Calu3 (cell line): ENCODE measurements at places on chromosomes 7 and 10. TPM values are rescaled to one million over a fixed set of nuclear protein-coding genes. Genes with fewer than 3 reads are reported as not detected.
A peak's percentile ranks its signal among the peaks of the same experiment; 100 is the strongest.

DNA sequence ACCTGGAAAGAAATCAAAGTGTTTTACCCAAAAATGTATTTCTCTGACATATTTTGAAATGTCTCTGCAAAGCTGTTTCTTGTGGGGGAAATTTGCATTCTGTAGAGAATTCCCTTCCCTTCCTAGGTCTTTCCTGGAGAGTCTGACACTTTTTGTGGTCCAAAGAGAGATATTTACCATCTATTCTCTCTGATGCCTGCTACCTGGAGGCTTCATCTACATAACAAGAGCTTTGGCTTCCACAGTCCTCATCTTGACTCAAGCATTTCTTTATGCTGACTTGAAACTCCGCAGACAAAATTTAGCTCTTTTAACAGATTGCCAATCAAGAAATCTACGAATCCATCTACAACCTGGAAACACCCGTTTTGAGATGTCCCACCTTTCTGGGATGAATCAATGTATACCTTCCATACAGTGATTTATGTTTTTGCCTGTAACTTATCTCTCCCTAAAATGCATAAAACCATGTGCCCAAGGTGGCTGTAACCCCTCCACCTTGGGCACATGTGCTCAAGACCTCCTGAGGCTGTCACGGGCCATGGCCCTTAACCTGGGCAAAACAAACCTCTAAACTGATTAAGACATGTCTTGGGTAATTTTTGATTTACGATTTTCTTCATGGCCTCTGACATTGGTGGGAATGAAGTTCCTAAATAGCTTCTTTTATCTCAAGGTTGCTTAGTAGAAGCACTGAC is 334.7 kb downstream of the GALNT17 start:
- H3K4me1 ChIP-seq: no peaks in the 10 kb centered on the region
- no peak for DNase-seq
- no peaks in the 10 kb centered on the region for H3K27me3 ChIP-seq

GRCh38 chr10:26457088-26457487 is 18.9 kb downstream of the APBB1IP start:
- no peak for DNase-seq
- no peak overlapping the region for H3K27ac ChIP-seq
- H3K4me1 ChIP-seq: no peaks in the 10 kb centered on the region
- H3K4me3 ChIP-seq: no peak overlapping the region
- no peaks in the 10 kb centered on the region for H3K36me3 ChIP-seq
- H3K27me3 ChIP-seq: no peaks in the 10 kb centered on the region

DNA sequence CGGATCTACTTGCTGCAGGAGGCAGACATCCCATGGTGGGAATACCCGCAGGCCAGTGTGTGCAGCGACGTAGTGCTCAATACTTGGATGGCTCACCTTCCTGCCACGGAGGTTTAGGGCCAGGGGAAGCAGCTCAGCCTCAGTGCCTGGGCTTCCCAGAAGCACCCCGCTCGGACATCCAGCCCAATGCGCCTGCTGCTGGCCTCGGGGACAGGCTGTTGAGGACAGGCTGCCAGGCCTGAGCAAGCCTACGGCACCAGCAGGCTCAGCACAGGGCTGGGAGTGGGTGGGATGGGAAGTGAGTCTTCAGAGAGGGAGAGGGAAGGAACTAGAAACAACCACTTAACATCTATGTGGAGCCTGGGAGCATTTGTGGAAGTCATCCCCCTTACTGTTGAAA is 441.3 kb upstream of the MGMT start:
- H3K27ac ChIP-seq: no peak overlapping the region
- H3K36me3 ChIP-seq: no peaks in the 10 kb centered on the region
- no peak overlapping the region for H3K4me3 ChIP-seq
- H3K4me1 ChIP-seq: no peaks in the 10 kb centered on the region

DNA sequence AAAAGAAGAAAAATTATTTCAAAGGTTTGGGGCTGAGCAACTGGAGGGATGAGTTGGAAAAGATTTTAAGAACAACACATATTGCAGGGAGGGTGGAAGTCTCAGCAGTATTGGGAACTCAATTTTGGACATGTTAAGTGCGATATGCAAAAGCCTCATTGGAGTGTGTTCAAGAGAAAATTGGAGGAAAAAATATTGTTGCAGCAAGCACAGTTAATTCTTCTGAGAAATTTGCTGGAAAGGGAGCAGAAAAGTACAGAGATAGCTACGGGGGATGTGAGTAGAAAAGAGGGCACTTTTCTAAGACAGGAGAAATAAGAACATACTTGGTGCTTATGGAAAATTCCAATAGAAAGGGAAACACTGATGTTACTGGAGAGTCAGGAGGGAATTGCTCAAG is 59.8 kb upstream of the MAGI2 start:
- DNase-seq: no peak
- H3K4me1 ChIP-seq: no peaks in the 10 kb centered on the region
- no peaks in the 10 kb centered on the region for H3K27me3 ChIP-seq
- H3K36me3 ChIP-seq: no peaks in the 10 kb centered on the region
- H3K27ac ChIP-seq: no peak overlapping the region
- no peak overlapping the region for H3K4me3 ChIP-seq

GRCh38 chr10:22984066-22984465 is 56.2 kb downstream of the ARMC3 start:
- no peaks in the 10 kb centered on the region for H3K4me1 ChIP-seq
- no peak overlapping the region for H3K4me3 ChIP-seq
- H3K27me3 ChIP-seq: no peaks in the 10 kb centered on the region
- no peak overlapping the region for H3K27ac ChIP-seq

- no peak overlapping the region for H3K4me3 ChIP-seq
- peak; percentile 80 for DNase-seq
Observed at GRCh38 chr10:69914398-69915214, 112.9 kb downstream of the COL13A1 start.

- H3K27me3 ChIP-seq: peaks cover 37% of the 10 kb centered on the region
- H3K36me3 ChIP-seq: no peaks in the 10 kb centered on the region
- no peak overlapping the region for H3K4me3 ChIP-seq
- no peak for DNase-seq
- H3K27ac ChIP-seq: no peak overlapping the region
- no peaks in the 10 kb centered on the region for H3K4me1 ChIP-seq
Observed at GRCh38 chr7:131574741-131575140, 18.3 kb upstream of the PODXL start.

DNA sequence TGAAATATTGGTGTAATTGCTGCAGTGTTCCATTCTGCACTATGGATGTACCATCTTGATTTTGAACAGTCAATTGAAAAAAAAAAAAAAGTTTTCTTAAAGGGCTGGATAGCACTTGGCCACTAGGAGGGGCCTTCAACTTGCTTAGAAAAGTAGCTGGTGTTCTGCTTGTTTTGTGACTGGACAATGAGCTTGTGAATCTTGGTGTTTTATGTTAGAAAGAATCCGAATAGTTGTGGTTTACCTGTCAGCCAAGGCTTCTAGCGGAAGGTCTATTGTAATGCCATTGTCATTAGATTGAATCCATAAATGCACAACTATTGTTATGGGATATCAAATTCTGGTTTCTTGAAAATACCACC is 77.1 kb downstream of the BMPER start:
- no peak overlapping the region for H3K27ac ChIP-seq
- DNase-seq: peak; percentile 53
- H3K36me3 ChIP-seq: no peaks in the 10 kb centered on the region
- no peak overlapping the region for H3K4me3 ChIP-seq
- peaks cover 14% of the 10 kb centered on the region for H3K4me1 ChIP-seq
- H3K27me3 ChIP-seq: peaks cover 39% of the 10 kb centered on the region

The PON2 gene
- total RNA-seq: 73.7 and 79.6 TPM in 2 replicates

The ZNF316 gene
- total RNA-seq: 48.9 and 49.4 TPM in 2 replicates

The TLX1 gene
- not detected in 2 replicates for total RNA-seq

The EFCAB10 gene
- not detected in 2 replicates for total RNA-seq

The STEAP2 gene
- 38.5 and 38.7 TPM in 2 replicates for total RNA-seq

The CPN1 gene
- total RNA-seq: not detected in 2 replicates
